ENCODE measurements at places on chromosomes 11 and 22.

GRCh38 chr11:27777033-27777432 lies 76.8 kb upstream of the BDNF start:
- DNase-seq, result no peak

DNA sequence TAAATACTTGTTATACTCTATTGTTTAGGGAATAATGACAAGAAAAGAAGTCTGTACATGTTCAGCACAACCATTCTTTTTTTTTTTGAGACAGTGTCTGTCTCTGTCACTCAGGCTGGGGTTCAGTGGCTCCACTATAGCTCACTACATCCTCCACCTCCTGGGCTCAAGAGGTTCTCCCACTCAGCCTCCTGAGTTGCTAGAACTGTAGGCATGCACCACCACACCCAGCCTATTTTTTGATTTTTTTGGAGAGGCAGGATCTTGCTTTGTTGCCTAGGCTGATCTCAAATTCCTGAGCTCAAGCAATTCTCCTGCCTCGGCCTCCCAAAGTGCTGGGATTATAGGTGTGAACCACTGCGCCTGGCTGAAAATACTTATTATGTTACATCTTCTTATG lies 250.0 kb downstream of the MIAT start:
- no peak for DNase-seq

GRCh38 chr11:128757886-128758612 lies 64.2 kb downstream of the FLI1 start:
- DNase-seq, result no peak

GRCh38 chr22:30910358-30910757 lies 58.2 kb downstream of the MORC2 start:
- DNase-seq, result no peak

GRCh38 chr22:44883011-44883421 lies 126.8 kb downstream of the PHF21B start:
- no peak for DNase-seq

GRCh38 chr11:77058900-77059299 lies 7.9 kb upstream of the CAPN5 start:
- DNase-seq, result no peak

- DNase-seq, result no peak
Measured at GRCh38 chr11:30326906-30327305, 4.0 kb downstream of the ARL14EP start.

DNA sequence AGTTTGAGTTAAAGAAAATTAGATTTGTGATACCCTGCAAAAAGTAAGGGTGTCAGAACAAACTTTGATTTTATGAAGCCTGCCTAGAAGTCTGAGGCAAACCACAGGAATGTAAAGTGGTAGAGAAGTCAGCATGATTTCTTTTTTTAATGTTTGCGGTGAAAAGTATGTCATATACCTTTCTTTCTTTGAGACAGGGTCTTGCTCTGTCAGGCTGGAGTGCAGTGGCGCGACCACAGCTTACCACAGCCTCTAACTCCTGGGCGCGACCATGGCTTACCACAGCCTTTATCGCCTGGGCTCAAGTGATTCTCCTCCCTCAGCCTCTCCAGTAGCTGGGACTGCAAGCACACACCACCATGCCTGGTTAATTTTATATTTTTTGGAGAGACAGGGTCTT lies 4.7 kb downstream of the API5 start:
- DNase-seq, result no peak

DNA sequence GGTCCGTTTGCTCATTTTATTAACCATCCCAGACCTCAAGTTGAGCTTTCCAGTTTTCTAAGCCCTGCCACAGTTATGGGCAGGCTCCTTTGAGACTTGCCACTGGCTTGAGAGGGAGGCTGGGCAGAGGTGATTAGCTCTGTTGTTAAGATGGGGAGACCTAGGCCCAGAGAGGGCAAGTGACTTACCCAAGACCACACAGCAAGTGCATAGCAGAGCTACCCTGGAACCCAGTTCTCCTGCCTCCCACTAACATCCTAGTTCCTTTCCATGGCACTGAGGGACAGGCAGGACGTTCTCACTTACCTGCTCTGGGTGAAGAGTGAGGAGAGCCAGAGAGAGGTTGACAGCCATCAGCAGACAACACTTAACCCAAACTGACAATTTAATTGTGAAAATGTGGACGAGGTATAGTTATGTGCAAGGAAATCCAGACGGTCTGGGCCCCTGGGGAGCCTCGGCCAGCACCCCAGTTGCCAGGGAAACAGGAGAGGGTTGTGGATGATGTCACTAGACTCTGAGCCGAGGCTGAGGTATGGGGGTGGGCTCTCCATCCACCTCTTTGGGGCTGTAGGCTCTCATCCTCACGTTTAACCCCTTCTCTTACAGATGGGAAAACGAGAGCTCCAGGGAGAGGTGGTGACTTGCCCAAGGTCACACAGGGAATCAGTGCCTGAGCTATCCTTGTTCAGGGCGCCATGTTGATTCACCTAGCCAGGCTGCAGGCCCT lies 12.3 kb upstream of the WNT11 start:
- DNase-seq, result no peak

GRCh38 chr22:29635734-29636357 lies 32.4 kb downstream of the NF2 start:
- no peak for DNase-seq

DNA sequence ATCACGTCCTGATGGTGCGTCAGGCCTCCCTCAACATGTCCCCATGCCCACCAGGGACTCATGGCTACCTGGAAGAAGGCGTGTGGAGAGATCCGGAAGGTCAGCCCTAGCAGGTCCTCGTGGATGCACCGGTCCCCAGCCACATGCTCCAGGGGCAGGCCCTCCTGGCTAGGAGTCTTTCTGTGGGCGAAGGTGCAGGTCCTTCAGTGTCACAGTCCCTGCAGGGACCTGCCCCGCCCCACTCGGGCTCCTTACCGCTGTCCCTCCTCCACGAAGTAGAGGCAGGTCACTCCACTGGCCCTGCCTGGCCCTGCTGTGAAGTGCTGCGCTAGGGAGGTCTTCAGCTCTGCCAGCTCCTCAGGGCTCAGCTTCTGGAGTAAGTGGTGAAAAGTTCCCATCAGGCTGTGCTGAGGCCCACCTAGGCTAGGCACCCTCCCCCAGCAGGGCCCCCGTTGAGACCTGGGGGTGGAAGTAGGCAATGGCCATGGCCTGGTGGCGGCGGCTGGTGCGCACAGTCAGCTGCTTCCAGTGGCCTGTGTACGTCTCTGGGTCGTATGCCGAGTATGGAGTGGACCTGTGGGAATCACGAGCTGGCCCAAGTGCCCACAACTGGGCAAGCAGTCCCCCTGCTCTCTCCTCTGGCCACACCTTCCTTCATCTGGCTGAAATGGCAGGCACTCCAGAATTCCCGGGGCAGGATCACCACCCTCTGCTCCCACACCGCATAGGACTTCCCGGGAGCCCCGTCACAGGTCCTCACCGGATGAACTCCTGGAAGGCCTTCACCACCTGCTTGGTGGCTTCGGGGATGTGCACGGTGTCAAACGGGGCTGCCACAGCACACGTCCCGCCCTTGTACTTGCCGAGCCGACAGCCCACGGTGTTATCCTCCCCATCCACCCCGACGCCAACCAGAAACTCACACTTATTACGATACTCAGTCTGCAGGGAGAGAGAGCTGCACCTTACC lies 1.1 kb upstream of the RANBP1 start:
- no peak for DNase-seq

GRCh38 chr11:9133956-9134355 lies 42.6 kb upstream of the SCUBE2 start:
- DNase-seq, result no peak

GRCh38 chr11:130042093-130042591 lies 27.6 kb upstream of the APLP2 start:
- DNase-seq, result no peak

DNA sequence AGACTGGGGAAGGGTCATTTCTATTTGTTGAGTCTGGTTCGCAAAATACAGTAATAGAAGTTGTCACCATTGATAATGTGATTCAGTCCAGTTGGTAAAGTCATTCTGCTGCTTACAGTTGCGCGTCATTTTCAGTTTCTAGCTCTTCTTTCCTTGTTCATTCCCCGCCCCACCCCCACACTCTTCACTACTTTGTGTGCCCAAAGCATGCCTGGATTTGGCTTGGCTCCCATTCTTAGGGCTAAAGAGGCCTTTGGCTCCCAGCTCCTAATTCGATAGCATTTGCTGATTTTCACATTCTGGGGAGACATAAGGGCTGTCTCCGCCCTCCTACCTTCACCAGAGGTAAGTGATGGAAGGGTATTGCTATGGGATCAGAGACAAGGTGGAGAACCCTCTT lies 43.0 kb downstream of the CECR2 start:
- no peak for DNase-seq

GRCh38 chr22:45460288-45461109 lies 42.2 kb upstream of the FBLN1 start:
- DNase-seq, result no peak

GRCh38 chr22:30206944-30207343 lies 39.6 kb downstream of the LIF start:
- DNase-seq, result no peak

GRCh38 chr11:84648471-84648870 lies 978.7 kb downstream of the DLG2 start:
- no peak for DNase-seq

DNA sequence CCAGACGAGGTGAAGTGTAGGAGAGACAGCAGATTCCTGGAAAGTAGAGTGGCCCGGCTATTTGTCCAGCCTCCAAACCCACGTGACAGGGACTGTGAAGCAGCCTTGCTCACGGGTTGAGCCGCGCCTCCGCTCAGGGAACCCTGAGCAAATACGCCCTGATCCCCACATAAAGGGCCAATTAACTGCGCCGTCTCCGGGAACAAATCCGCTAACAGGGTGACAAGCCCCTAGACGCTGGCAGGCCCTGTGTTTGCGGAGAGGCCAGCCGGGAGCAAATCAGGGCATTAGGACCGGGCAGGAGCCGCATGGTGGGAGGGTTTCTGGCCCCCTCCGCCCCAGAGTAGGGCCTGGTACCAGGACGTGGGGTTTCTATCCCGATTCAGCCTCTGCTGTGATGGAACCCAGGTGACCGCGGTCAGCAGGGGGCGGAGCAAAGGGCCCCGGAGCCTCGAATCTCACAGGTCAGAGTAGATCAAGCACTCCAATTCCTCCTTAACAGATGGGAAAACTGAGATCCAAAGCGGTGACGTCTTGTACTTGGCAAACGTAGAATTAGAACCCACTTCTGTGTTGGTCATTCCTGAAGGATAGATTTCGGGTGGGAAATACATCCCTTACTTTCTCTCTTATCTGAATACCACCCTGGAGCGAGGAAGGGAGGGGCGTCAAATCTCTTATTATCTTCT lies 2.0 kb upstream of the ROBO3 start:
- DNase-seq, result no peak

DNA sequence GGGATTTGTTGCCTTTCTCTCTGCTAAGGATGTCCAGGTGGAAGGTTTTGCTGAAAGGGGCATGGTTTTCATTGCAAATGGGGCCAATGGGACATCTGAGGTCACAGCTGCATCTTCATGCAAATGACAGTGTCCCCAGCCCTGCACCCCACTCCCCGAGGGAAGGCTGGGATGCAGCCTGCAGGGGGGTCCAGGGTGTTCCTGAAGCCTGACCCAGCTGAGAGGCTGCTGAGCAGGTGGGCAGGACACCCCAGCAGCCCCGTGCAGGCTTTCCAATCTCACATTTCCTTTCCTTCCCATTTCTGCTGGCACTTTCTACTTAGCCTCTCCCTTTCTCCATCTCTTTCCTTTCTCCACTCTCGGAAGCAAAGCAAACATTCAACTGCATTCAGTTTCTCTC lies 78.3 kb downstream of the SCN3B start:
- DNase-seq, result no peak

GRCh38 chr11:111528557-111528956 lies 12.0 kb upstream of the LAYN start:
- no peak for DNase-seq

DNA sequence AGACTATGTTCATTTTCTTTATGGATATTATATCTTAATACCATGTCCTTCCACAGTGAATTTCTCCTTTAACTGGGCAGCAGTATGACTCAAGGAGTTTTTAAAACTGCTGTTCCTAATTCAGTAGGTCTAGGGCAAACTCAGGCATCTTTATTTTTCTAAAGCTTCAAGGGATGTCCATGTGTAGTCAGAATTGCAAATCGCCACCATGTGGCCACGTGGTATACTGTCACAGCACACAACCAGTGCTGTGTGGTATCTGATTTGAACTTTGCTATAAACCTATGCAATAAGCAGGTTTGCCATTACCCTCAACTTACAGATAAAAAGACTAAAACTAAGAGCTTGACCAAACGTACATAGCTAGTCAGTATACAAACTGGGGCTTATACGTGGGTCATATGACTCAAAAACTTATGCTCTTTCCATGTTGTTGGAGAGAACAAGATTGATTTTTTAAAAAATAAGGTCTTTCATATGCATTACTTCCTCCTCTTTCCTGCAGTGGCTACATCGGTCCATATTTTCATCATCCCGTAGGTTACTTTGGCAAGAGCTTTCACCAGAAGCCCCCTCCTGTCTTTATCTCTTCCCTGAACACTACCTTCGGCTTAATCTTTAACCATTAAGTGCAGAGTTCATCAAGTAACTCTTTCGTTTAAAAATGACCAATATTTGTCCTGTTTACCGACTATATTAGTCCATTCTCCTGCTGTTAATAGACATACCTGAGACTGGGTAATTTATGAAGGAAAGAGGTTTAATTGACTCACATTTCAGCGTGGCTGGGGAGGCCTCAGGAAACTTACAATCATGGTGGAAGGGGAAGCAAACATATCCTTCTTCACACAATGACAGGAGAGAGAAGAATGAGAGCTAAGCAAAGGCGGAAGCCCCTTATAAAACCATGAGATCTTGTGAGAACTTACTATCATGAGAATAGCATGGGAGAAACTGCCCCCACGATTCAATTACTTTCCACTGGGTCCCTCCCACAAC lies 8.0 kb upstream of the HTATIP2 start:
- no peak for DNase-seq

GRCh38 chr22:22009661-22010060 lies 27.1 kb upstream of the TOP3B start:
- DNase-seq, result no peak

- no peak for DNase-seq
Measured at GRCh38 chr11:27718346-27718862, 18.1 kb upstream of the BDNF start.

DNA sequence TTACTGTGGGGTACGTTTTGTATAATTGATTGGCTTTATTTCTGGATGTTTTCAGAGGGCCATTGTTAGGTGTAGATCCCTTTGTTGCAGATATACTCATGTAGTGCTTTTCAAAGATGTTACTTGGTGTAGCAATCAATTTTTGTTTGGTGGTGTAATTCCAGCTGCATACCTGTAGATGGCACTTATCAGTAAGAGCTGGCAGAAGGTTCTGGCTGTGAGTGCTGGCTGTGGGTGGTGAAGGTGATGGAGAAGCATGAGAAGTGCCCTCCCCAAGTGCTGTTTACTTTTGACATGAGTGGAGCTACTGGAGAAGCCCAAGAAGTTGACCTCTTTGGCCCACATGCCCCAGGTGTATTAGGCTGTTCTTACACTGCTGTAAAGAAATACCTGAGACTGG lies 1074.9 kb downstream of the FAM181B start:
- no peak for DNase-seq

GRCh38 chr22:44180706-44181032 lies at the start of gene PARVG:
Gene PARVG, plus strand, starts transcription at chr22:44180925. Its CDS starts 2,405 bp downstream, at chr22:44183330.
- no peak for DNase-seq

- DNase-seq, result no peak
Measured at GRCh38 chr11:72221386-72222075, 3.0 kb upstream of the INPPL1 start.

Measured in stimulated activated CD4-positive, alpha-beta T cell treated with anti-CD3 and anti-CD28 coated beads, Interleukin-2, amount 100 ng/mL, for 48 hours (primary cell).